Fibroblast of skin of right biceps (primary cell): ENCODE measurements at places on chromosomes 2 and 18.
A peak's percentile ranks its signal among the peaks of the same experiment; 100 is the strongest.

DNA sequence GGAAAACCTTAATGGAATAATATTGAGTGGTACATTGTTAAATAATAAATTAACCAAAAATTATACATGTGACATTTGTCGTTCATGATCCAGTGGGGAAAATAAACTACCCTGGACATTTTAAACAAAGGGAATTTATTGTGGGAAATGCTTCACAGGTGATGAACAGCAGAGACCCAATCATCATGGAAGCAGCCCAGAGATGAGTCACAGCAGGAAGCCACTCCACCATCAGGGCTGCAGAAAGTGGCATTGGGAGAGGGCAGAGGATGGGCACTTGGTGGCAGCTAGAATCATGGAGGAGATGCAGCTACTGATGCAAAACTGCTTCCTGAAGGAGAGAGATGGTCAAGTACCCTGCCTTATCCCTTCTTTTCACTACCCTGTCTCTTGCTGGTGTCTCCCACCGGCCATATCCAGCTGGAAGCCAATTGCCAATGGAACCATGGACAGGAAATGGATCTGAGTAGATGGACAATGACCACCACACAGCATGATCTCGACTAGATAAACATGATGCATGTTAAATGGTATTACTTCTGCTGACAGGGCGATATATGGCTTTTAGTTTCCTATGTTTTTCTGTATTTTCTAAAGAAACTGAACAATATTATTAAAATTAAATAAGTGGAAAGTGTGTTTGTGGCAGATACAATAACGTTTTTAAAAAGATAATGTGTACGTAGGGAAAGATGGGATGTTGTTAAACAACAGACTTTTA is 139.8 kb downstream of the RPIA start:
- DNase-seq, result no peak

DNA sequence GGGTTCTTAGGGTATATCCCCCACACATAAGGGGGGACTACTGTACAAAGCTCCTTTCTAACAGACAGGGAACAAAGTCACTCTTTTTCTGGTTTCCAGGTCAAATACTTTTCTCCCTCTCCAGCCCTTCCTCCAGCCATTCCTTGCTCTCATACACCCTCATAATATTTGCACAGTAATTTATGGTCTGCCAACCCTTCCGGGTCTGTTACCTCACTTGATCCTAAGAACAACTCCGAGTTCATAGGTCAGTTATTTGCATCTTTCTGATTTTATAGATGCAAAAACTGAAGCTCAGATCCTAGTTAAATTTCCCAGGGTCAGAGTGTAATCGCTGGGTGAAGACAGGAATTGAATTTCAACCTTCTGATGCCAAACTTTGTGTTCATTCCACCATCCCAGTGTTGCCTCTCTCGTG is 14.8 kb upstream of the MATN3 start:
- DNase-seq, result no peak

GRCh38 chr18:79241755-79242154 is 154.0 kb upstream of the NFATC1 start:
- no peak for DNase-seq

- DNase-seq, result peak; percentile 86
Measured at GRCh38 chr2:112869258-112869842, 32.8 kb upstream of the IL1B start.

DNA sequence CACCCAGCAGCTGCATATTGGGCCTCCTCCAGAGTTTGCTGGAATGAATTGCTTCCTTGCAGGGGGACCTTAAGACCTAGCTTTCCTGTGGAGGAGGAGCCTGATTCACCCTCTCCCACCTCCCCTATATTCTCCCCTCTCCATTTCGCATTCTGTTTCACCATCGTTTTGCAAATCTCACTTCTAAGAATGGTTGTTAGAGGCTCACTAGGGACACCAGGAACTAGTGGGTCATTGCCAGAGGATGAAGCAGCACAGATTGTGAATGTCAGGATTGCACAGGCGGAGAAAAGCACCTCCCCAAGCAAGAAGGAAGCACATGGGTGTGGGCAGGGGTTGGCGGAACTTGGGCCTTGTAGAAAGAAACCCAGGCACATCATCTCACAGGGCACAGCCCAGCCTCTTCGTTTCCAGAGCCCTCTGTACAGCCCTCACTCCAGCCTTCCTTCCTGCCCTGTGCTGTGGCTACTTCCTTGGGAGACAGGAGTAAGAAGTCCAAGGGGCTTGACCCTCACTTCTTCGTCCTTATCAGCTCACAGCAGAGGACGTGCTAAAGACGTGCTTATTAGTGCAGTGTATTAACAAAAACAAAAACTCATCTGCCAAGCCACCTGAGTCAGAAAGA is 63.4 kb downstream of the TACR1 start:
- no peak for DNase-seq

- peak; percentile 78 for DNase-seq
Measured at GRCh38 chr2:225120186-225120585, 77.9 kb upstream of the DOCK10 start.

GRCh38 chr2:85231468-85231805 is 96.4 kb downstream of the TGOLN2 start:
- no peak for DNase-seq

DNA sequence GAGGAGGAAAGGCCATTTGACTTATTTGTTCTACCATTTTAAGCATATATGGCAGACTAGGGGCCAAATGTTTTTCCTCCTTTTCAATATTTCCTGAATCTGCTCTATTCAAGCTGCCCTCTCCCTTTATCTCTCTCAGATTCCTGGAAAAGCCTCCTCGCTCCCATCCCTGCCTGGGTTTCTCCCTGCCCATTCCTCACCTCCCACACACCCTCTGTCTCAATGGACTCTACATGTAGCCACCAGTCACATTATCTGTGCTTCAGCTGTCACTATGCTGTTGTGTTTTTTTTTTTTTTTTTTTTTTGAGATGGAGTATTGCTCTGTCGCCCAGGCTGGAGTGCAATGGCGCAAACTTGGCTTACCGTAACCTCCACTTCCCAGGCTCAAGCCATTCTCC is 22.9 kb downstream of the TYMS start:
- no peak for DNase-seq

DNA sequence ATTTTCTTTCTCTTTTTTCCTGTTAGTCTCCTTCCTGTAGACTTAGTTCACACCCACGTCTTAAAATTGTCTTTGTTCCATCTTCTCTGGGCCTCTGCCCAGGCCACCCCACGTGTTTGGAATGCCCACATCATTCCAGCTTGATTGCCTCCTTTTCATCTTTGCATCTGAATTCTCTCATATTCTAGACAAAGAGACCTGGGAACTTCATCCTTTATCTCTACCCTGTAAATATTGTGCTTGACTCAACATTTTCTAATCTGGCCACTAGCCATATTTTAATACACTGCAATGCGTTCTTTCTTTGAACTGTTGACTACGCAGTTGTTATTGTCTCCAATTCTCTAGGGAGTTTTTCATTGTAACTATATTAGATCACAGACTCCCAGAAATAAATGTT is 187.5 kb upstream of the NRXN1 start:
- peak; percentile 38 for DNase-seq

DNA sequence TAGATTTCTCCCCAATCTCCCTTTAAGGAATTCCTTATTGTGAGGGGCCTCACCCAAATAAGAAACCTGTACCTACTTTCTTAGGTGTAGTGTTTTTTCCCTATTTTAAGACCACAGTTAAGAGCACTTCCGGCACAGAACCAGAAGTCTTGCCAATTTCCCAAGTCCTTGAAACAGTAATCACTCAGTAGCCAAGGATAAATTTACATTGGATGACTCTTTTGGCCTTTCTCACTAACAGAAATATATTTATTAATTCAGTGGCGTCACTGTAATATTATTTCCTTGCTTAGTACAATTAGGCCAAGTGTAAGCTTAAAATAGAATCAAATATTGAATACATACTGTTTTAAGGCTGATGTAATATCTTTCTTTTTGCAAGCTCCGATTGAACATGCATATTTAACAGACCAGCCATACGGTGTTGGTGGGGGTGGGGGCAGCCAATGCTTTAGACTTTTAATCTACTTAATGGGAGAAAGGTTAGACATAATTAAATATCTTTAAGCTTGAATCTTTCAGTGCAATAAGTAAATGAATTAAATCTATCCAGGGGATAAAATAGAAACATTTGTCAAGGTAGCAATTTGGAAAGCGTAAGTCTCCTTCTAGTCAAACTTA is 50.8 kb upstream of the ITGA6 start:
- no peak for DNase-seq

GRCh38 chr2:191150600-191151330 is at the start of gene STAT4:
Gene STAT4, minus strand, starts transcription at chr2:191150994. Its CDS starts 2,791 bp downstream, at chr2:191148203.
- DNase-seq, result peak; percentile 66

DNA sequence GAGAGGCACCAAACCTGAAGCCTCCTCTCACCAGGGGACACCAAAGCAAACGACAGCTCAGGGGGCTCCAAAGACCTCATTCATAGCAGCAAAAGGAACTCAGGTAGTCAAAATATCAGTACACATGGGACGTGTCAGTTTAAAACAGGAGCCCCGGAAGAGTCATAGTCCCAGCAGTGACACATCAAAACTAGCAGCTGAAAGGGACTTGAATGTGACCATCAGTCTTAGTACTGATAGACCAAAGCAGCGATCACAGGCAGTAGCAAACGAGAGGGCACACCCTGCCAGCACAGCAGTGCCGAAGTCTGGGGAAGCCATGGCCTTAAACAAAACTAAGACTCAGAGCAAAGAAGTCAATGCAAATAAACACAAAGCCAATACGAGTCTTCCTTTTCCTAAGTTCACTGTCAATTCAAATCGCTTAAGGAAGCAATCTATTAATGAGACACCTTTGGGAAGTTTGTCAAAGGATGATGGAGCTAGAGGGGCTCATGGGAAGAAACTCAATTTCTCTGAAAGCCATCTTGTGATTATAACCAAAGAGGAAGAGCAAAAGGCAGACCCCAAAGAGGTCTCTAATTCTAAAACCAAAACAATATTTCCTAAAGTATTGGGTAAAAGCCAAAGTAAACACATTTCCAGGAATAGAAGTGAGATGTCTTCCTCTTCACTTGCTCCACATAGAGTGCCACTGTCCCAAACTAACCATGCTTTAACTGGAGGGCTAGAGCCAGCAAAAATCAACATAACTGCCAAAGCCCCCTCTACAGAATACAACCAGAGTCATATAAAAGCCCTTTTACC is 1.2 kb downstream of the GALNT5 start:
- DNase-seq, result no peak

DNA sequence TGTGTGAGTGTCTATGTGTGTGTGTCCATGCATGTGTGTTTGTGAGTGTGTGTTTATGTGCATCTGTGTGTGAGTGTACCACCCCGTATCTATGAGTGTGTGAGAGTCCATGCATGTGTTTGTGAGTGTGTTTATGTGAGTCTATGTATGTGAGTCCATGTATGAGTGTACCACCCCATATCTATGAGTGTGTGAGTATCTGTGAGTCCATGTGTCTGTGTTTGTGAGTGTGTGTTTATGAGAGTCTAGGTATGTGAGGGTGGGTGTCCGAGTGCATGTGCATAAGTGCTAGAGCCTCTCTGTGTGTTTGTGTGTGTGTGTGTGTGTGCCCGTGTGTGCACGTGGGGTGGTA is 86.0 kb upstream of the ATG16L1 start:
- no peak for DNase-seq

DNA sequence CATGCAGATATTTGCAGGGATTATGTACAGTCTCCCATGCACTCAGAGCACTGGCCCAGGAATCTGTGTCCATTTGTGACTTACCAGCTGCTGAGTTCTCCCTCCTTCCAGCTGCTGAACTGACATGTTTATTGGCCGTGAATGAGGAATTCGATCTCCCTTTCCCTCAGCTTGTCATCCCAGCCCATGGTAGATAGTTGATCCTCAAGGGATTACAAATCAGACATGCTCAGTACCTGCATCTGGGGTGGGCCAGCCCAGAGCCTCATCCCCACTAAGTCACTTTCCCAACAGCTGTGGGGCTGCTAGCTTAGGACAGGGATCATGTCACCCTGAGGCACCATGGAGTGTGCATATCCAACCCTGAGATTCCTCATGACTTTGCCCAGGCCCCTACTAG is 1284.9 kb upstream of the LRRTM1 start:
- no peak for DNase-seq

GRCh38 chr2:42036413-42036812 is 11.4 kb upstream of the PKDCC start:
- DNase-seq, result no peak

GRCh38 chr2:69145204-69145603 is 132.2 kb downstream of the ANTXR1 start:
- DNase-seq, result no peak

DNA sequence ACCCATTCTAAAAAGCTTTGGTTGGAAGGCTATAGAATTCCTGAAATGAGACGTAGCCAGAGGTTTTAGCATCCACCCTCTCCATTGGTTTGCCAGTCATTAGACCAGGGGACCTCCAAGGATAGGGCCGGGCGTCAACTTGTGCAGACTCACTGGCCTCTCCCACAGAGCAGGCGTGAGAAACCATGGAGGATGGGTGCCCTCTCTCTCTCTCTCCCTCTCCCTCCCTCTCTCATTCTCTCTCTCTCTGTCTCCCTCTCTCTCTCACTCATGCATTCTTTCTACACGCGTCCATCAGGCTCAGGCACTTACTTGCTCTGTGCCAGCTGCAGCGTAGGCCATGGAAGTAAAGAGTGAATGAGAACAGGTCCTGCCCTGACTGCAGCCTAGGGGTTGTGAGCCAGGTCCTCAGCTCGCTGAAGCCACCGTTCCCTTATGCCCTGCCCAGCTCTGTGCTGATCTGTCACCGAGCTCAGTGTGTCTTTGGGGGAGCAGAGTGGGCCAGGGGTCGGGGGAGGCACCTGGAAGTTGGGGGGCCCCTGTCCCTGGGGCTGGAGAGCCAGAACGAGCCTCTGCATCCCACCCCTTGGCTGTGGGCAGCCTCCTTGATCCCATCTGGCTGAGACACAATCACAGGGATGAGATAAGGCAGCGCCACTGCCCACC is 304.4 kb upstream of the HS6ST1 start:
- DNase-seq, result peak; percentile 82

- DNase-seq, result no peak
Measured at GRCh38 chr18:5601188-5601624, 57.4 kb upstream of the EPB41L3 start.

DNA sequence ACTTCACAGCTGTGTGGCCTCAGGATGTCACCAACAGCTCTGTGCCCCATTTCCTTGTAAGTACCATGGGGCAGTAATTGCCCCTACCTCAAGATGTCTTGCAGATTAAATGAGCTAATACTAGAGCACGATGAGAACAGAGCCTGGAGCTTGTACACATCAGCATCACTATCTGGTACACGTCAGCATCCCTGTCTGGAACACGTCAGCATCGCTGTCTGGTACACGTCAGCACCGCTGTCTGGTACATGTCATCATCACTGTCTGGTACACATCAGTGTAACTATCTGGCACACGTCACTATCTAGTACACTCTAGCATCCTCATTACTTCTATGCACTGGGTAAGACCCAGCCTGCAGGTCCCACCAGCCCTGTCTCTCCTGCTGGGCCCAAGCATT is 37.2 kb downstream of the AQP12A start:
- DNase-seq, result no peak
